NCI-H1436 treated with DMSO at 0.1 percent for 48 hours (cell line): ENCODE measurements at places on chromosomes 2 and 18.

DNA sequence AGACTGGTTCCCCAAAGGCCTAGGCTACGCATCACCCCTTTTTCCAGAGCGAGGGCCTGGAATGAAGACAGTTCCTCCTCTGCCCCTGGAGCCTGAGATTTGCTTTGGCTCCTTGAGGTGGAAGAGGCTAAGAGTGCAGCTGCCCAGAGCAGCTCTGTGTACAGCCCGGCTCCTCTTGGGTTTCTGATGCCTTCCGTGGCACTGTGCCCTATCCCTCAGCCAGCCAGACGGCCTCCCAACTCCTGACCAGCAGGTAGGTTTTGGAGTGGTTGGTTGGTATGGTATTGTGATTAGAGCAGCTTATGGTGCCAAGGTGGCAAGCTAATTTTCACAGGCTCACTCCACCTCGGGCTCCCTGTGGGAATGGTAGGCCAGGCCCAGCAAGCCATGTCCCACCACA, 112.2 kb downstream of the TANC1 start:
- no peak for DNase-seq

- no peak for DNase-seq
Measured at GRCh38 chr2:117983040-117983439, 30.8 kb downstream of the CCDC93 start.

DNA sequence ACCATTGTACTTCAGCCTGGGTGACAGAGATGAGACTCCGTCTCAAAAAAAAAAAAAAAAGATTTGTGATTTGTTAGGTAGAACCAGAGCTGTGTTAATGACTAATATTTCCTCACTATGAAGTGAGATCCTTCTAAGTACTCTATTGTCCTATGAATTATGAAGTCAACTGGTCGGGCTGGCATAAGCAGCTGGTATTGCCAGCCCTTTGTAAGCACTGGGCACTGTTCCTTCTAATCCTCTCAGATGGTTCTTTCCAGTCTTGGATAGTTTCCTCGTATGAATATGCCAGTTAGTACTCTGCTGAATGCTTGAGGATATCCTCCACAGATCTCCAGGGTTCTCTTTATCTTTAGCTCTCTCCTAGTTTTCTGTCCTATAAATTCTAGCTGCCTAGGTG, 223.1 kb upstream of the SP5 start:
- DNase-seq: no peak

- peak; percentile 94 for DNase-seq
Measured at GRCh38 chr2:41000906-41001305, 549.0 kb upstream of the SLC8A1 start.

DNA sequence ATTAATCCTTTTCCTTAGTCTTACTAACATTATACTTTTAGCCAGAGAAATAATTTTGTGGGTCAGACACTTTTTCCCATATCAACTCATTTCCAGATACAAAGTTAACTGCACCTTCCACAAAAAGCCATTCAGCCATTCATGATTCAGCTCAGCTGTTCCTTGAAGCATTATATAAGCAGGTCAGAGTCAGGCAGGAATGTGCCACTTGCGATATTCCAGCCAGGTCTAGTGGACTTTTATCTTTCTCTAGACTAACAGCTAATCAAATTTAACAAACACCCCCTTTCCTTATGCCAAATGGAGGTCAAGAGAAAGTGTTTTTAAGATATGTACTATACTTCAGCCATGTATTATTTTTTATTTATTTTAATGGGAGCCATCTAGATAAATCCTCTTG, 75.6 kb upstream of the EPB41L3 start:
- no peak for DNase-seq

- DNase-seq: no peak
Measured at GRCh38 chr2:159963700-159964099, 98.7 kb downstream of the PLA2R1 start.

GRCh38 chr2:207040696-207041095, 101.4 kb downstream of the CPO start:
- no peak for DNase-seq

DNA sequence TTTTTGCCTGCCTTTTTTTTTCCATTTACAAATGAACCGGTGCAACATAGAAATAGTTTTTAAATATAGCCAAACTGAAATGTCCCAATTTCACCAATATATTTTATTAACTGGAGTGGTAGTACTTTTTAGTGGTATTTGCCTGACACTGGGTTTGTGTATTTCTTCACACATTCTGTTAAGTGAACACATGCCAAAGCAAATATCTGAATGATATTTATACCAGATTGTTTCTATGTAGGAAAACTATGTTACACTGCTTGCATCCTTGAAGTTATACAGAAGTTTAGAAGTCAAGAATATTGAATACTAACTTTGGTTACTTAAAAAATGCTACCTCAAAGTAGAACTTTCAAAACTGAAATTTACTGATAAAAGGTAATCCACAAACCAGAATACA, 19.4 kb upstream of the ITPRID2 start:
- DNase-seq: no peak

GRCh38 chr2:225534697-225535096, 135.2 kb downstream of the NYAP2 start:
- DNase-seq: no peak

- no peak for DNase-seq
Measured at GRCh38 chr2:66477135-66477842, 42.4 kb downstream of the MEIS1 start.

GRCh38 chr2:159755788-159756187, 42.2 kb downstream of the CD302 start:
- no peak for DNase-seq

DNA sequence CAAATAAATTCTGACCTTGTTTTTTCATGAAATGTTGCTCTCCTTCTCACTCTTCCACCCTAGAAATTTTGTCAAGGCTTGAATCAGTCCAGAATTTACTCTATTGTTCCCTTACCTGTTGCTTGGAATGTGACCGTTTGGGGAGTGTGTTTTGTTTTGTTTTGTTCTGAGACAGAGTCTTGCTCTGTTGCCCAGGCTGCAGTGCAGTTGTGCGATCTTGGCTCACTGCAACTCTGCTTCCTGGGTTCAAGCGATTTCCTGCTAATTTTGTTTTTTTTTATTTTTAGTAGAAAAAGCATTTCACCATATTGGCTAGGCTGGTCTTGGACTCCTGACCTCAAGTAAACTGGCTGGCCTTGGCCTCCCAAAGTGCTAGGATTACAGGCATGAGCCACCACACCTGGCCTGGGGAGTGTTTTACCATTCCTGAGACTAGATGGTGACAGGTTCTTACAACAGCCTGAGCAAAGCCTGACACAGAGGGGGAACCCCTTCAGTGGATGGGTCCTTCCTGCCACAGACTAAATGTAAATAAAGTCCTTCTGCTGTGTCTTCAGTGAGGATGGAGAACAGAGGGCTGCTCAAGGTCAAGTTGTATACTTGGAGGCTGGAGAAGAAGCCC, 52.0 kb downstream of the HAUS1 start:
- no peak for DNase-seq

GRCh38 chr18:9965711-9966624, 52.2 kb downstream of the VAPA start:
- no peak for DNase-seq

DNA sequence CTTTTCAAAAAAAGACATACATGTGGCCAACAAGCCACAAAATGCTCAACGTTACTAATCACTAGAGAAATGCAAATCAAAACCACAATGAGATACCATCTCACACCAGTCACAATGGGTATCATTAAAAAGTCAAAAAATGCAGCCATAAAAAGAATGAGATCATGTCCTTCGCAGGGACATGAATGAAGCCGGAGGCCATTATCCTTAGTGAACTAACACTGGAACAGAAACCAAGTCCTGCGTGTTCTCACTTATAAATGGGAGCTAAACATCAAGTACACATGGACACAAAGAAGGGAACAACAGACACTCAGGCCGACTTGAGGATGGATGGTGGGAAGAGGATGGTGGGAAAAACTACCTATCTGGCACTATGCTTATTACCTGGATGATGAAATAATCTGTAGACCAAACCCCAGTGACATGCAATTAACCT, 17.8 kb upstream of the ATL2 start:
- no peak for DNase-seq

DNA sequence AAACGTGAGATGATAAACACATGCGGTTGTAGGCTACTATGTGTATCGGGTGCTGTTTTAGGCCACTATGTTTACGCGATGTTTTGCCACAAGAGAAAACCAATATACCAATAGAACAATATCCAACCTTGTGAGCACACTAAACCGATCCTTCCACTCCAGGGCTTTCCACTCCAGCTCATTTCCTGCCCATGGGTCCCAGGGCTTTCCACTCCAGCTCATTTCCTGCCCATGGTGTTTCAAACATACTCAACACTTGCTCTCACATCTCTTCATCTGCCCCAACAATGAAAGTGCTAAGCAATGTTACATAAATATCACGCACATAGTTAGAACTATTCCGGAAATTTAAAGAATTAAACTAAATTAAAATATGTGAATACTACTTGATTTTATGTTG, 80.0 kb downstream of the EPB41L3 start:
- DNase-seq: no peak

DNA sequence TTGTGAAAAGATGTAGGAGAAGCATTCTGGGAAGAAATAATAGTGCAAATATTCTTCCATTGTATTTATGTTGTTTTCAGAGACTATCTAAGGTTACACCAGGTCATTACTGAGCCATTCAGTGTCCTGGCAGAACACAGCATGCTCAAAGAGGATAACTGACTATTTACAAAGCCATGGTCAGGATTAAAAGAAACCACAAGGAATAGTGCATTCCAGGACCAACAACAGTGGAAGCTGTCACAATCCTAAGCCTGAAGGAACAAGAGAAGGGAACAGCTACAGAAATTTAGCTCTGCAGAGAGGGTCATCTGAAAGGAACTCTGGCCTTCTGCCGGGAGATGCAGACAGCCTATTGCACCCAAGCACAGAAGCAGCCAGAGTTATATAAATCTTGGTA, 116.7 kb downstream of the DSC3 start:
- no peak for DNase-seq

DNA sequence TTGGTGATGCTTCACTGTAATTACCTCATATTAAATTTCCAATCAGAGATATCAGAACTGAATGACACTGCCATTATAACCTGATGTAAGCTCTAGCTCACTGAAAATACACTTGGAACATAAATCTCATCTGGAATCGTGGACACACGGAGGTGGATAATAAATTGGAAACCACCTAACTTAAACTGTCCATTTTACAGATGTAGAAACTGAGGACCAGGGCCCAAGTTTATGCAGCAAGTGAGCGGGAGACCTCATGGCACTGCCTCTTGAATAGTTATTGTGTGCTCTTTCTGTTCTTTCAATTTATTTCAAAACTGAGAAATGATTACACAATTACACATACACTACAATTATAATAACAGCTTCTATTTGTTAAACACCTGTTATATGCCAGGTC, 20.8 kb downstream of the CCDC68 start:
- no peak for DNase-seq

- no peak for DNase-seq
Measured at GRCh38 chr2:18244845-18245244, 315.6 kb downstream of the RDH14 start.
